ENCODE measurements at places on chromosomes 2 and 18.

GRCh38 chr2:222884805-222885424, 24.1 kb downstream of the ACSL3 start:
- DNase-seq = no peak

DNA sequence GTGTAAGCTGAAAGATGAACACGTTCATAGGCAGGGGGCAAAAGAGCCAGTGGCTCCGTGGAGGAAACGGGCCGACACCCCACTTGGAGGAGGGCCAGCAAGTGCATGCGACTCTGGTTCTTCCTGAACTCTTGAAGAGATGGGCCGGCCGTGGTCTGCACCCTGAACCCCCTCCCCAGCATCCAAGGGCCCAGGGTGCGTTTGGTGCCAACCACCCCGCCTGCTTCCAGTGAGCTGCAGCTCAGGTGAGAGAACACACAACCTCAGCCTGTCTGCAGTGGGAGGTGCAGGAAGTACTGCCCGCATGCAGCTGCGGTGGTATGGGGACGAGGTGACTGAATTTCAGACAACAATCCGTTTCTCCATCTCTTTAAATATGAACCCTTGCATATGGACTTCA, 58.9 kb downstream of the ADNP2 start:
- no peak for DNase-seq

DNA sequence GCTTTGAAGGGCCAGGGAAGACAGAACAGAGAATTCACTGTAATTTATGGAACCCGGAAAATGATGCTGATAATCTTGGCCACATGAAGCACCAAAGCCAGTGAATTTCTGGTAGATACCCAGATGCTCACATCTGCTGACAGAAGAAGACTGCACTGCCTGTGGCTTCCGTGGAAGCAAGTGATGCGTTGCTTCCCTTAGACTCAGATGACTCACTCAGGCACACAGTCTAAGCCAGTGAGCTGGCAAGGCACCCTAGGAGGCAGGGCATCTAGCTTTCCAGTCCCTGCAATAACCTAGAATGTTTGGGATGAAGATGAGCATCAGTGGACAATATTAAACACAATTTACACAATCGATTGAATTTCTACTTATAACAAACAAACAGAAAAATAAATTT, 284.7 kb downstream of the CMPK2 start:
- no peak for DNase-seq

DNA sequence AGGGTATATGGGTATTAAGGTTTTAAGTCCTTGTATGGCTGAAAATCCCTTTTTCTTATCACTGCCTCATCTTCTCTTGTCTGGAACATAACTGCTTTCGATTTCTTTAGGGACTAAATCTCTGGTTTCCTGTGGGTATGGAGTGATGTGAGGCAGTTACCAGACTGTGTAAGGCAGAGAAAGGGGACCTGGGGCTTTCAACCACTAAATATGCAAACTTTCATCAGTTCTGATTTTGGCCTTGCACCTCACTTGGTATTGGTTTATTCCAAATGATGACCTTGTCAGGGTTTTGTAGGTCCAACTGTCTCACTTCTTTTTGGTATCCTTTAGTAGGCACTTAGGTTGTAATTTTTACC, 9.3 kb downstream of the MAP4K4 start:
- DNase-seq = no peak

GRCh38 chr18:70397259-70397925, 108.5 kb downstream of the SOCS6 start:
- DNase-seq = no peak

GRCh38 chr18:7317804-7318231, 86.9 kb downstream of the LRRC30 start:
- no peak for DNase-seq

- no peak for DNase-seq
Measured at GRCh38 chr2:241553981-241554380, 4.6 kb upstream of the BOK start.

GRCh38 chr2:152037743-152038435, 61.0 kb downstream of the CACNB4 start:
- no peak for DNase-seq

DNA sequence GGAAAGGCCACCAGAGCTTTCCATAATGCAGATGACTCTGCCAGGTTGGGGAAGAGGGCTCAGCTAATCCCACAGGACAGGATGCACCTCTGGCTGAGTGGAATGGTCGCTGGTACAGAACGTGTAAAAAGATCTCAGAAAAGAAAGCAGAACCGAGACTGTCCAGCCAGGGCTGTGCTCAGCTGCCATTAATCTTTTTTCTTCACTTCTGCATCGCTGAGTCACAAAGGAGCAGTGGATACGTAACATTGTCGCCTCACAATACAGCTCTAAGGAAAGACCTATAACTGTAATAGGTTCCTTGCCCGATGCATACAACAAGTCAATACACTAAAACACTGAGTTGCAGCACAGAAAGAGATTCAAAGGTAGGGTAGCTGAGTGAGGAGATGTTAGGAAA, 354.2 kb downstream of the EN1 start:
- no peak for DNase-seq

GRCh38 chr18:46628206-46628605, 28.8 kb downstream of the LOXHD1 start:
- no peak for DNase-seq

DNA sequence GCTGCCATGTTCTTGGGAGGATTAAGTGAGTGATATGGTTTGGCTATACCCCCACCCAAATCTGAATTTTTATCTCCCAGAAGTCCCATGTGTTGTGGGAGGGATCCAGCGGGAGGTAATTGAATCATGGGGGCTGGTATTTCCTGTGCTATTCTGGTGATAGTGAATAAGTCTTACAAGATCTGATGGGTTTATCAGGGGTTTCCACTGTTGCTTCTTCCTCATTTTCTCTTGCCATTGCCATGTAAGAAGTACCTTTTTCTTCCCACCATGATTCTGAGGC, 291.4 kb downstream of the KCNS3 start:
- no peak for DNase-seq

DNA sequence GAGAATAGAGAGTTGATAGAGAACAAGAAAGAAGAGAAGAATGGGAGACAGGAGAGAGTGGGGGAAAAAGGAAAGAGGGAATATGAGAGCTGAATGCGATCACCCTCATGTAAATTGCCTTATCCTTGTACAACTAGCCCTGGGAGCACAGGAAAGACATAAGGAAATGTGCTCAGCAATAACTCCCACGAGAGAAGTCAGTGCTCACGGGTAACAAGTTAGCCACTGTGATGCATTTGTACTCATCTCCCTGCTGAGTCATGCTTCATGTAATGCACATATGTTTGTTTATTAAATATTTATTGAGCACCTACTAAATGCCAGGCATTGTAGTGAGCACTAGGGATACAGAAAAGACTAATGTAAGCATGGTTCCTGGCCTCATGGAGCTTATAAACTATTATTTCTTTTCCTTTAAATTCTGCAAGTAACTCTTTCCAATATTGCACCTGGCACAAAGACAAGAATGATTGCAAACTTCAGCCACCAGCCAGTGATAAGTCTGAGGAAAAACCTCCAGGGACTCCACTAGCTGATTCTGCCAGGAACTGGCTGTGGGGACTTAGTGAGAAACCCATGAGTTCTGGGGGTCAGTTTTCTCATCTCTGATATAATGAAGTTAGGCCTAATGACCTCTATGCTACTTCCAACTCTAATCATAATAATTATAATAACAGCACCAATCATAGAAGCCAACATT, 124.1 kb downstream of the LNPK start:
- no peak for DNase-seq

- DNase-seq = no peak
Measured at GRCh38 chr18:50170004-50170403, 24.9 kb downstream of the MYO5B start.

DNA sequence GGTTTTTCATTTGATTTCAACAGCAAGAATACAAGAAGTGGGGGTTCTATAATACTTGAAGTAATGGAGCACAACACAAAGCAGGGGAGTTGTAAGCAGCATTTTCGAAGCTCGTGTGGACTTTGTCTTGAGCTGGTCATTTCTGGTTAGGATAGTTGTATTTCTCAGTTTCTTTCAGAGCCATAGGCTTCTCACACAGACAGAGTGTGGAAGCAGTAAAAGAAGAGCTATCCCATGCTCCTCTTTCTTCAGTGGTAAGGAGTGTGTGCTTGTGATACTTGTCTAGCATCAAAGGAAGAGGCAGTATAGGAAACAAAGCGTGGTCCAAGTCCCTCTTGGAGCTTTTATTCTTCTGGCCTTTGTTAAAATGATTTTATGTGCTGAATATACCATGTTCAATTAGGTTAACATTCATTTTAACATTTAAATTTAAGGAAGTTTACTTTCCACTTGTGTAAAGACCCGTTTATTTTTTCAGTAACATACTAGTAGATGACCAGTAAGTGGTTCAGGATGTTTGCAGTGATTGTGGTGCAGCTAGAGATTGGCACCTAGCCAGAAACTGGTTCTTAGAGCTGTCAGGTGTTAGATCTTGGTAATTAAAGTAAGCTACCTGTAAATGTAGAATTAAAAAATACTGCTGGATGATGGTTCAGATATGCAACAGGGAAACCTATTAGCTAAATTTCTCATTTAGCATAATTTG, 14.6 kb downstream of the CCNYL1 start:
- no peak for DNase-seq

GRCh38 chr2:153474876-153475435, 3.6 kb downstream of the RPRM start:
- no peak for DNase-seq

DNA sequence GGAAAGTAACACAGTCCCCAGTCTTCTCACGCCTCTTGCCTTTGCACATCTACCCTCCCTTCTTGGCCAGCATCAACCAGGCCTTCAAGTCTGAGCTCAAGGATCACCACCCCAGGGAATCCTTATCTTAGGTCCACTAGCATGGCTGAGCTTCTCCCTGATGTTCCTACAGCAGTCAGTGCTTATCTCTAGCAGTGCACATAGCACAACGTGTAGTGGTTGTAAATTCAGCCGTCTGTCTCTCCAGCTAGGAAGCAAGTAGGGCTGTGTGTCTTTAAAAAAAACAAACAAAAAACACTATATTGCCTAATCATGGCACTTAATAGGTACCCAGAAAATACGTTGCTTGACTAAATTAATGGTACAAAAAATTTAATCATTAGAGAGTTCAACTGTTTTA, 29.2 kb downstream of the KCNG3 start:
- DNase-seq = no peak

Measured in NCI-H510A (cell line).